ENCODE measurements at places on chromosomes 2 and 18. TPM values are rescaled to one million over a fixed set of nuclear protein-coding genes. Genes with fewer than 3 reads are reported as not detected.
A peak's percentile ranks its signal among the peaks of the same experiment; 100 is the strongest.

SPATA3 gene
- not detected for total RNA-seq

C2orf80 gene
- not detected for total RNA-seq

GRCh38 chr2:104444889-104445288 is 409.0 kb upstream of the POU3F3 start:
- no peak for DNase-seq
- no peaks in the 10 kb centered on the region for H3K4me1 ChIP-seq
- no peaks in the 10 kb centered on the region for H3K36me3 ChIP-seq
- H3K27ac ChIP-seq = no peak overlapping the region
- H3K4me3 ChIP-seq = no peak overlapping the region
- no peaks in the 10 kb centered on the region for H3K27me3 ChIP-seq

FBXO15 gene
- 0.32 TPM for total RNA-seq

GRCh38 chr2:233964581-233964980 is 47.4 kb downstream of the TRPM8 start:
- no peaks in the 10 kb centered on the region for H3K4me1 ChIP-seq
- H3K4me3 ChIP-seq = no peak overlapping the region
- H3K36me3 ChIP-seq = no peaks in the 10 kb centered on the region
- no peak overlapping the region for H3K27ac ChIP-seq

GRCh38 chr2:25339791-25340180 is 1.9 kb downstream of the DNMT3A start:
- H3K27me3 ChIP-seq = no peaks in the 10 kb centered on the region
- no peak overlapping the region for H3K4me3 ChIP-seq
- H3K4me1 ChIP-seq = no peaks in the 10 kb centered on the region
- no peak for DNase-seq
- H3K27ac ChIP-seq = no peak overlapping the region

DNA sequence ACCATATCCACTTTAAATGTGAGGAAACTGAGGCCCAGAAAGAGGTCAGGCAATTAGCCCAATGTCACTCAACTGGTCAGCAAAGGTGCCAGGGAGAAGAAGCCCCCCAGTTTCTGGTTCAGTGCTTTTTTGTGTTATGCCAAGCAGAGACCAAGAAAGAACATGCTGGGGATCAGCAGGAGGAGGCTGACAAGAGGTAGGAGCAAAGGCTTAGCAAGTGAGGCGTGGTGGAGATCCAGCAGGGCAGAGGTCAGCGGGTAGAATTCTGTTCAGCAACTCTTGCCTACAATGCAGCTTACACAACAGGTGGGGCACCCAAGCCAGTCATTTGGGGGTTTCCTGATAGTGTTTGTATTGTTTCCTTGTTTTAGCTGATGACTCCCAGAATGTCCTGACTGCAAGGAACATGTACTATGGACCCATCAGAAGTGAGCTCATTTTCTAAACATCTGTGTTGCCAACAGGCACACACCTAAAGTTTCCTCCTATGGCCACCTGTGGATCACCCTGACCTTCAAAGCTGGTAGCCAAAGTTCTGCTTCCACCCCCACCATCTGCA is 28.2 kb downstream of the LPIN2 start:
- H3K4me3 ChIP-seq = no peak overlapping the region
- no peaks in the 10 kb centered on the region for H3K27me3 ChIP-seq
- H3K36me3 ChIP-seq = no peaks in the 10 kb centered on the region
- no peak for DNase-seq
- H3K4me1 ChIP-seq = peaks cover 16% of the 10 kb centered on the region
- no peak overlapping the region for H3K27ac ChIP-seq

DNA sequence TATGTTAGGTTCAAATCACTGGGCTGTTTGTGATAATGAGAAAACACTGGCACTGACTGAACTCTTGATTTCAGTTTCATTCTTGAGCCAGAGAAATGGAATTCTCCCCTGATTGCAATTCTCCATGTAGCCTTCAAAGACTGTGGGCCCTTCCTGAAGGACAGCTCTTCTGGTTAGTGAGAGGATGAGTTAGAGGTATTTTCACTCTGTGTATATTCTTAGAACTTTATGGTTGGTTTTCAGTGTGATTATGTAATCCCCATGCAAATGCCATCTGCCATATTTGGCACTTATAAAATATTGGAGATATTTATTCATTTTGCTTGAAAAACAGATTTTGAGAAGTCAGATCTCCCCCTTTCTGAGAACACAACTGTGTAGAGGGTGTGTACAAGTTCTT is 323.7 kb downstream of the SLC4A3 start:
- no peak overlapping the region for H3K27ac ChIP-seq
- no peaks in the 10 kb centered on the region for H3K27me3 ChIP-seq
- no peak for DNase-seq
- no peaks in the 10 kb centered on the region for H3K36me3 ChIP-seq
- peaks cover 31% of the 10 kb centered on the region for H3K4me1 ChIP-seq
- no peak overlapping the region for H3K4me3 ChIP-seq

DNA sequence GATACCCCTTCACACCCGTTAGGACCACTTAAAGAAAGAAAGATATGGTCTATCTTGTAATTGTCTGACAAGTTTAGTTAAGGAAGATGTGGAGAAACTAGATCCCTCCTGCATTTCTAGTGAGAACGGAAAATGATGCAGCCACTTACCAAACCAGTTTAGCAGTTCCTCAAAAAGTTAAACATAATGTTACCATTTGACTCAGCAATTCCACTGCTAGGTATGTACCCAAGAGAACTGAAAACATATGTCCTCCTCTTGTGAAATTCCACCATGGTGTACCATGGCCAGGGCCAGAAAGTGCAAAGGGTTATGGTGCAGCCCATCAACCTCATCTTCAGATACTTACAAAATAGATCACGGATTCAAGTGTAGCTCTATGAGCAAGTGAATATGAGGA is 79.0 kb upstream of the ID2 start:
- H3K4me1 ChIP-seq = no peaks in the 10 kb centered on the region
- H3K27ac ChIP-seq = no peak overlapping the region
- no peaks in the 10 kb centered on the region for H3K36me3 ChIP-seq
- H3K27me3 ChIP-seq = no peaks in the 10 kb centered on the region
- DNase-seq = no peak

- peaks cover 68% of the 10 kb centered on the region for H3K36me3 ChIP-seq
- no peak for DNase-seq
- no peak overlapping the region for H3K4me3 ChIP-seq
- no peaks in the 10 kb centered on the region for H3K4me1 ChIP-seq
- no peak overlapping the region for H3K27ac ChIP-seq
These were observed 29.4 kb upstream of the DYSF start for GRCh38 chr2:71423817-71424420.

DNA sequence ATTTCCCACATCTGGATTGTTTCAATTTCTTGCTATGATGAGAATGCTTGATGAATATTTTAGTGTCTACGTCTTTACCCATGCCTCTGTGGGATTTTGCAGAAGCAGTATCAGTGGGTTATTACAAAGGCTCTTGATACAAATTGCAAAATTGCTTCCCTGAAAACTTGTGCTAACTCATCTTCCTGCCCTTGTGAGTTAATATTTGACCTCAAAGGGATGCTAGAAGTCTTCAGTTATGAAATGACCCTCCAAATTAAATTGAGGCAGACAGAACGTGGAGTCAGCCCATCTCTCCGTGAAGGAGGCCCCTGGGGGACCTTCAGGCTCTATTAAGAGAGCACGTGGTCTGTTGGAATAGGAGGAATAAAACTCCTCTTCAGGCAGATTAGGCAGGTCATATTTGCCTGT is 239.2 kb upstream of the HS6ST1 start:
- H3K4me3 ChIP-seq = no peak overlapping the region
- no peaks in the 10 kb centered on the region for H3K36me3 ChIP-seq
- H3K27ac ChIP-seq = no peak overlapping the region
- H3K27me3 ChIP-seq = no peaks in the 10 kb centered on the region
- DNase-seq = no peak

GRCh38 chr18:45441110-45441847 is 174.0 kb upstream of the SLC14A2 start:
- no peak overlapping the region for H3K4me3 ChIP-seq
- DNase-seq = no peak
- no peak overlapping the region for H3K27ac ChIP-seq
- no peaks in the 10 kb centered on the region for H3K36me3 ChIP-seq

- H3K27ac ChIP-seq = peak overlapping the region; percentile 27
- no peaks in the 10 kb centered on the region for H3K36me3 ChIP-seq
- no peak for DNase-seq
- no peaks in the 10 kb centered on the region for H3K27me3 ChIP-seq
- no peak overlapping the region for H3K4me3 ChIP-seq
These were observed 273.3 kb downstream of the TCF4 start for GRCh38 chr18:55314615-55315237.

- H3K4me3 ChIP-seq = no peak overlapping the region
- no peak for DNase-seq
- no peaks in the 10 kb centered on the region for H3K27me3 ChIP-seq
- H3K27ac ChIP-seq = no peak overlapping the region
These were observed 186.5 kb upstream of the ID2 start for GRCh38 chr2:8495189-8495989.

GRCh38 chr2:221758076-221758475 is 186.0 kb upstream of the EPHA4 start:
- no peak overlapping the region for H3K4me3 ChIP-seq
- H3K27ac ChIP-seq = no peak overlapping the region
- H3K36me3 ChIP-seq = no peaks in the 10 kb centered on the region
- H3K4me1 ChIP-seq = no peaks in the 10 kb centered on the region
- no peak for DNase-seq
- no peaks in the 10 kb centered on the region for H3K27me3 ChIP-seq

DNA sequence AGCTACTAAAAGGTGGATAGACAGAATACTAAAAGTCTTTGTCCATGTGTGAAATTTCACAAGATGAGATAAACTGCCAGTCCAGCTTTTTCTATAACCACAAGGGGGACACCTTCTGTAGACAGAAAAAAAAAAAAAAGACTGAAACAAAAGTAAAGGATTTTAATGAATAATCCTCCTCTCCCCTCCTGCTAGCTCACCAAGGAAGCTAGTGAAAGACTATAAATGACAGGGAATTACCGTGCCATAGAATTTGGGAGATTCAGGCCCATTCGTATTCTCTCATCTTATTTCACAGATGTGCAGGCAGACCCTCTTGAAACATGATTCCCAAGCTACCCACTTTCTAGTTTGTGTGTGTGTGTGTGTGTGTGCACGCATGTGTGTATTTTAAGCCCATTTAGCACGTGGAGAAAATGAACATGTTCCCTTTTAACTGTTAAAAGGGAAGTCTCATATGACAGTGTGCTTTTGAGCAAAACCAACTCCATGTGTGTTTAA is 36.3 kb upstream of the SLC8A1 start:
- H3K36me3 ChIP-seq = no peaks in the 10 kb centered on the region
- H3K4me3 ChIP-seq = no peak overlapping the region
- DNase-seq = peak; percentile 46
- H3K4me1 ChIP-seq = no peaks in the 10 kb centered on the region

CYTIP gene
- 97.7 TPM for total RNA-seq

DNA sequence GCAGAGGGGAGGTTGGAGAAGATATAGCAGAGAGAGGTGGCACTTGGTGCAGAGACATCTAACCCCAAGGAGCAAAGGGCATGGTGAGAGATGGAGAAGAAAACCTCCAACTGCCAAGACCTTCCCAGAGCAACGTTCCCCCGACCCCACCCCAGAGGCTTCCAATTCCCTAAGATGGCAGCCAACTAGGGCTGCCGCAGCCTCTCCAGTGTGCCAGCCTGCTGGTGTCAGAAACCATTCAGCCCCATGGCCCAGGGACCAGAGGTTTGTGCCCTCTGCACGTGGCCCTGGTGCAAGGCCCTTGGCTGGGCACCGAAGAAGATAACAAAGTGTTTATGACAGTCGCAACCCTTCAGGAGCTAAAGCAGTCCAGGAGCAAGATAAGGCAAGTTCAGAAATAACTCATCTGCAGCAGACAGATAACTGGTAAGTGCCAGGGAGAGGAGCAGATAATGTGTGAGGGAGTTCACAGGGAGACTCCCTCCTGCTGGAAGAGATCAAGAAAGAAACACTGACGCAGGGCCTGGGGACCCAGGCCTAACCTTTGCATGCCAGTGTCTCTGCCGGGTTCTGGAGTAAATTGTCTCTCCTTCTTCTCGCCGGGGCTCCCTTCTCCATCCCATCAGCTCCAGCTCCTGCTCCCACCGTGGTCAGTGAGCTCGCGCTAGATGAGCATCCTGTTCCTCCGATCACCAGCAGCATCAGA is 66.1 kb upstream of the ID2 start:
- no peaks in the 10 kb centered on the region for H3K36me3 ChIP-seq
- H3K4me1 ChIP-seq = no peaks in the 10 kb centered on the region
